GM23338 (cell line): ENCODE measurements at places on chromosomes 7 and 10. TPM values are rescaled to one million over a fixed set of nuclear protein-coding genes. Genes with fewer than 3 reads are reported as not detected.

CLCN1 gene
- polyA plus RNA-seq, result 0.43 and 0.48 TPM in 2 replicates

DRGX gene
- not detected in 2 replicates for polyA plus RNA-seq

CLRN3 gene
- polyA plus RNA-seq, result not detected in 2 replicates

ZCWPW1 gene
- 2.7 and 4.3 TPM in 2 replicates for polyA plus RNA-seq

CALML3 gene
- not detected in 2 replicates for polyA plus RNA-seq

CDK6 gene
- polyA plus RNA-seq, result 7.1 and 7.4 TPM in 2 replicates

CTAGE4 gene
- 4.3 and 4.9 TPM in 2 replicates for polyA plus RNA-seq

DCLRE1A gene
- polyA plus RNA-seq, result 4.3 and 6.1 TPM in 2 replicates

PDK4 gene
- 0.07 and 0.32 TPM in 2 replicates for polyA plus RNA-seq

NPTX2 gene
- polyA plus RNA-seq, result 8.1 and 8.2 TPM in 2 replicates

GET4 gene
- polyA plus RNA-seq, result 48.0 and 54.5 TPM in 2 replicates

BTBD16 gene
- not detected in 2 replicates for polyA plus RNA-seq

NEURL1 gene
- 0.71 and 0.82 TPM in 2 replicates for polyA plus RNA-seq

FOXI2 gene
- 0.74 and 1.1 TPM in 2 replicates for polyA plus RNA-seq

GTF2IRD1 gene
- 37.1 and 40.9 TPM in 2 replicates for polyA plus RNA-seq

BEND7 gene
- 3.1 and 3.7 TPM in 2 replicates for polyA plus RNA-seq

NUDT13 gene
- polyA plus RNA-seq, result 2.2 and 3.6 TPM in 2 replicates

OR2A7 gene
- 1.7 and 3.2 TPM in 2 replicates for polyA plus RNA-seq

GPR22 gene
- polyA plus RNA-seq, result 2.0 and 3.4 TPM in 2 replicates

CCL24 gene
- not detected in 2 replicates for polyA plus RNA-seq

TLX1 gene
- polyA plus RNA-seq, result not detected in 2 replicates

FEZF1 gene
- polyA plus RNA-seq, result 0.87 and 1.0 TPM in 2 replicates

RARRES2 gene
- polyA plus RNA-seq, result 314 and 317 TPM in 2 replicates

SH2D4B gene
- 0.08 TPM in 1 of 2 replicates, not detected in the other for polyA plus RNA-seq

PRTFDC1 gene
- polyA plus RNA-seq, result 7.6 and 9.1 TPM in 2 replicates

GTF2IRD2 gene
- polyA plus RNA-seq, result 11.1 and 14.6 TPM in 2 replicates

VSTM2A gene
- polyA plus RNA-seq, result 0.79 and 1.1 TPM in 2 replicates

FLNC gene
- 0.64 and 0.65 TPM in 2 replicates for polyA plus RNA-seq

EIF3B gene
- polyA plus RNA-seq, result 106 and 113 TPM in 2 replicates

SPDYE5 gene
- 1.2 and 1.8 TPM in 2 replicates for polyA plus RNA-seq

CLDN4 gene
- 11.6 and 16.5 TPM in 2 replicates for polyA plus RNA-seq

ZNF467 gene
- 0.30 and 0.40 TPM in 2 replicates for polyA plus RNA-seq

NAT16 gene
- 0.31 and 0.57 TPM in 2 replicates for polyA plus RNA-seq

EPHB4 gene
- 22.6 and 23.3 TPM in 2 replicates for polyA plus RNA-seq

LBX1 gene
- polyA plus RNA-seq, result not detected in 2 replicates

ZNF853 gene
- polyA plus RNA-seq, result 0.32 and 0.78 TPM in 2 replicates

TCAF2 gene
- polyA plus RNA-seq, result 0.09 TPM in 1 of 2 replicates, not detected in the other

LUC7L2 gene
- 31.5 and 40.3 TPM in 2 replicates for polyA plus RNA-seq

HKDC1 gene
- not detected in 2 replicates for polyA plus RNA-seq

SLC29A3 gene
- 11.3 and 12.3 TPM in 2 replicates for polyA plus RNA-seq

DGKI gene
- polyA plus RNA-seq, result 0.16 and 0.40 TPM in 2 replicates

SPDYE9 gene
- polyA plus RNA-seq, result 0.78 and 1.1 TPM in 2 replicates

VWDE gene
- polyA plus RNA-seq, result 17.4 and 24.6 TPM in 2 replicates

AQP1 gene
- not detected in 2 replicates for polyA plus RNA-seq

SEMA3C gene
- 0.40 and 1.0 TPM in 2 replicates for polyA plus RNA-seq

WDFY4 gene
- polyA plus RNA-seq, result not detected in 2 replicates

STOX1 gene
- 1.6 and 1.7 TPM in 2 replicates for polyA plus RNA-seq

FZD8 gene
- polyA plus RNA-seq, result 0.47 and 0.99 TPM in 2 replicates

PDCD4 gene
- polyA plus RNA-seq, result 13.7 and 18.0 TPM in 2 replicates

PKD2L1 gene
- polyA plus RNA-seq, result not detected in 2 replicates

HOXA11 gene
- polyA plus RNA-seq, result not detected in 2 replicates

PRRT4 gene
- polyA plus RNA-seq, result 0.47 and 0.55 TPM in 2 replicates

GRM3 gene
- polyA plus RNA-seq, result 0.40 and 0.79 TPM in 2 replicates

RUFY2 gene
- polyA plus RNA-seq, result 15.6 and 17.3 TPM in 2 replicates

CALHM3 gene
- 0.19 TPM in 1 of 2 replicates, not detected in the other for polyA plus RNA-seq
